Activated naive CD4-positive, alpha-beta T cell treated with anti-CD3 and anti-CD28 coated beads for 36 hours (primary cell): ENCODE measurements at places on chromosomes 5 and 9. TPM values are rescaled to one million over a fixed set of nuclear protein-coding genes. Genes with fewer than 3 reads are reported as not detected.

GRCh38 chr9:31605164-31605563 is 779.3 kb upstream of the ACO1 start:
- DNase-seq, result no peak

DNA sequence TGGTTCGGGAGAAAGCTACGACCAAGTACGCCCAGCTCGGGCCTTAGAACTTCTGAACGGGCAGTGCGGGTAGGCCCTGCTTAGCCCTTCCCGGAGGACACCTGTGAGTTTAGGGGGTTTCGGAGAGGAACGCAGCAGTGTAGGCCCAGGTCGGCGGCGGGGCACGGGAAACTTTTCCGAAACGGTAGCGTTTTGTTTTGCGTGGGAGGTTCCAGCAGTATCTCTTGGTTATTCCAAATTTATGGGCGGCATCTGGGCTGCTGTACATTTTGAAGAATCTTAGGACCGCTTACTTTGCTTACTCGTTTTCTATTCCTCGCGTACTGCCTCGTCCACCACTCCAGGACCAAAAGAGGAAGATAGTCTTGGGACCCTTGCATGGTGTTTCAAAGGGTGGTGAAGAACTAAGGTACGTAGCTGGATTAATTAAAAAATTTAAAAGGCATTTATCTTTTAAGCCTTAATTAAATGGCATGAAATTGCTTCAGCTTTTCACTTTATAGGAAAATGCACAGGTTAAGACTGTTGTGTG is 492 bp downstream of the TENT2 start:
- peak; percentile 51 for DNase-seq

- no peak for DNase-seq
These were observed 121.0 kb upstream of the NR3C1 start for GRCh38 chr5:143524338-143524945.

- DNase-seq, result peak; percentile 12
These were observed 66.6 kb downstream of the ZNF474 start for GRCh38 chr5:122195802-122196394.

Gene PTTG1
- total RNA-seq, result 254 TPM

Gene PCDHA3
- not detected for total RNA-seq

- peak; percentile 62 for DNase-seq
These were observed 181.8 kb downstream of the GLIS3 start for GRCh38 chr9:4117835-4118610.

DNA sequence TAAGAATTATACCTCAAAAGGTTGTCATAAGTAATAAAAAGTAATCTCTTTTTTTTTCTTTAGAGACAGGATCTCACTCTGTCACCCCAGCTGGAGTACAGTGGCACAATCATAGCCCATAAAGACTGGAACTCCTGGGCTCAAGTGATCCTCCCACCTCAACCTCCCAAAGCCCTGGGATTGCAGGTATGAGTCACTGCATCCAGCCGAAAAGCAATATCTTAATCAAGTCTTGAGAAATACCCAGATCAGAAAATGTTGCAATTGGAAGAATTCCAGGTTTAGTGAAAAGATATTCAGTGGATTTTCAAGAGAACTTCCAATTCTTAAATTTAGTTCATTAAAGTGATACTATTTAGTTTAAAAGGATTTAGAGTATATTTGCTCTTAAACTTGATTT is 40.9 kb upstream of the IDNK start:
- DNase-seq, result no peak

- no peak for DNase-seq
These were observed 1860.1 kb upstream of the ACO1 start for GRCh38 chr9:30524311-30524710.

- DNase-seq, result no peak
These were observed 29.4 kb upstream of the TAL2 start for GRCh38 chr9:105632807-105633206.

DNA sequence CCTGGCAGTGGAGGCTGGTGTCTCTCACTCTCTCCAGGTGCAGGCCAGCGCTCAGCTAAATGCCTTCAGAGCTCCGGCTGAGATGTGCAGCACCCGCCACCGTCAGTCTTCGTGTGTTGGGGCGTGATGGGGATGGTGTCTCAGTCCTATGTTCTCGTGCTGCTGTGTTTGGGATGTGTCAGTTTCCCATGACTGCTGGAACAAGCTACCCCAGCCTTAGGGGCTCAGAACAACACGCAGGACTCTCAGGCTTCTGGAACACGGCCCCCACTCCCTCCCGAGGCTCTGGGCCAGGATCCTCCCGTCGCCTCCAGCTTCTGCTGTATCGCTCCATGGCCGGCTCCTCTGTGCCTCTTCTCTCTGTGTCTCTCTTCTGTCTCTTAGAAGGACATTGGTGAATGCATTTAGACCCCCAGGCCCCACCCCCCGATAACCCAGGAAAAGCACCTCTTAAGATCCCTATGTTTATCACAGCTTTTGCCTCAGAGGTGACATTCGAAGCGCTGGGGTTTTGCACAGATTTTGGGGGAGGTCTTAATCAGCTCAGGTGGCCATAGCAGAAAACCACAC is 9.6 kb upstream of the CEP72 start:
- DNase-seq, result no peak

Gene CCDC187
- not detected for total RNA-seq

DNA sequence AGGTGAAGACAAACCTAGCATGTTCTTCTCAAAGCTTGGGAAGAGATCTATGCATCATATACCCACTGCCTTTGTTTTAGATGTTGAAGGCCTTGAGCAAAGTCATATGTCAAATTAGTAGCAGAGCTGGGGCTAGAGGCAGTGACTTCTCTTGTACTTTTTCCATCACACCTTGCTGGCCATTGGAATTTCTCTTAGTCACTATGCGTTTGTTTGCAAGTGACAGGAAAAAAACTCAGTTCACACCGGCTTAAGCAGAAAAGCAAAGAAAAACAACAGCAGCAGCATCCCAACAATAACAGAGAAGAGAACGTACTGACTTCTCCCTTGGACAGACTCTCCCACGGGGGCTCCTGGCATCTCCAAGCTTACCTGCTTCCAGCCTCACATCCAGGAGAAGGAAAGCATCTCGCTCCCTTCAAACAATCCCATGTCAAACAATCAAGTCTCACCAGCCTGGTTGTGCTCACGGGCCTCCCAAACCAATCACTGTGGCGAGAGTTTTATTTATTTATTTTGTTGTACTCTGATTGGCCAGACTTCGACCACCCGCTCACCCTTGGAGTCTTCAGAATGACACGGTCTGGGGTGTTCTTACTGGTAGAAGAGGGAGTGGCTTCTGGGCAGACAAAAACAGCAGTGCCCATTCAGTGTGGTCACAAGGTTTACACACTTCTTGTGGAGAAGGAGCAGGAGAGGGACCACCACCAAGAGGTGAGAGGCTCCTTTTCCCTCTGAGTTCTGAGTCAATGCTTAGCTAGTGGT is 83.8 kb upstream of the STC2 start:
- DNase-seq, result no peak

Gene SCGB3A2
- total RNA-seq, result not detected

GRCh38 chr5:67377631-67378030 is 181.0 kb upstream of the CD180 start:
- no peak for DNase-seq

Gene IFNA21
- total RNA-seq, result not detected

Gene IGFBPL1
- total RNA-seq, result 0.20 TPM

Gene BHMT2
- total RNA-seq, result not detected

DNA sequence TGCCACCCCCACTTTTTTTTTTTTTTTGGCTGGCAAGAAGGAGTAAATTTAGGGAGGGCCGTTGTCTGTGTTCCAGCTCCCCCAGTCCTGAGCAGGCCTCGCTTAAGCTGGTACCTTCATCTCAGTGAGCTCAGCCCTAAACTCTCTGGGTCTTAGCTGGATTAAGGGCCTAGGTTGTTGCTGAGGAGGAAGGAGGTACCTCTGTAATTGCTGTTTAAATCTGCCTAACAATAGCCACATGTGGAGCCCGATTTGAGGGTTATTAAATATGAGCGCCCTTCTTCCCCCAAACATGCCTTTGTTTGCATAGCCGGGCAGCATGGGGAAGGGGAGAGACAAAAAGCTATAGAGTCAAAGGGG is 179.0 kb upstream of the PITX1 start:
- DNase-seq, result no peak

- DNase-seq, result no peak
These were observed 369.9 kb upstream of the FAM174A start for GRCh38 chr5:100165309-100165708.

DNA sequence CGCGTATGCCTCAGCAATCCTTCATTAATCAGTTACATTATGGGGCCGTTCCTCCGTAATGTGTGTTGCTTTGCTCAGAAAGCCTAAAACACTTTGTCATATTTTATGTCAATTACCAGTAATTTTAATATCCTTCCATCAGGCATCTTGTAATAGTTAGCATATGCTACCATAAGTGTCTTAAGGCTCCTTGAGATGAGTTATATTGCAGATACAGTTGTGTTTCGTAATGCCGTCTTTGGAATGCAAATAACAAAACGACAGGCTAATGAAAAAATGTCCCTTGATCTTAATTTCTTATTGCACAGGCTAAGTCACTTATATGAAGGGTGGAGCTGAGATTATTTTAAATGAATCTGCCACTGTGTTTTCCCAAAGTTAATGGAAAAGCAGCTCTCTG is 50.5 kb downstream of the TBCA start:
- no peak for DNase-seq

DNA sequence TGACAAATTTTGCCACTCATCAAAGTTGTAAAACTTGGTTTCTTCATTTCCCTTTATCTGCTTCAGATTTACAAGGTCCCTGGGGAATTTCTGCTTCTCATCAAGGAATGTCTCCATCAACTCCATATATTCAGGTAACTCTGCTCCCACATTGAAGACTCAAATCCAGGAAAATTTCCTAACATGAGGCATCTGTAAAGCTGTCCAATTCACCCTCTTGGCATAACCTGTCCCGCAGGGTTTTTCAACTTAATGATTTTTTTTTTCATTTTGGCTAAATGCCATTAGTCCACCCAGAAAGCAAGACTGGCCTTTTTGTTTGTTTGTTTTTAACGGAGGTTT is 50.2 kb upstream of the SLC30A5 start:
- no peak for DNase-seq

DNA sequence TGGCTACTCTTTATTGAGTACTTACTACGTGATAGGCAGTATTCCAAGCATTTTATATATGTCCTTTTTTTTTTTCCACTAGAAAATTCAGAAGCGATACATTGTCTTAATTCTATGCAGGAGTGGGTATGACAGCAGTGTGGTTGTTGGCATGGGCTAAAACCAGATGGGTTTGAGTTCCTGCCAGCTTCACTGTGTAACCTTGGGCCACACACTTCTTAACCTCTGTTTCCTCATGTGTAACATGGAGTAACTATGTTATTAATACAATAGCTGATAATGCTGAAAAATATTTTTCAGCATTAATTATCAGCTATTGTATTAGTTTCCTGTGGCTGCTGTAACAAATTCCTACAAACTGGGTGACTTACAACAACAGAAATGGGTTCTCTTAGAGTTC is 12.0 kb downstream of the SNX18 start:
- DNase-seq, result no peak

GRCh38 chr9:118692613-118693012 is 676.6 kb downstream of the BRINP1 start:
- DNase-seq, result no peak

DNA sequence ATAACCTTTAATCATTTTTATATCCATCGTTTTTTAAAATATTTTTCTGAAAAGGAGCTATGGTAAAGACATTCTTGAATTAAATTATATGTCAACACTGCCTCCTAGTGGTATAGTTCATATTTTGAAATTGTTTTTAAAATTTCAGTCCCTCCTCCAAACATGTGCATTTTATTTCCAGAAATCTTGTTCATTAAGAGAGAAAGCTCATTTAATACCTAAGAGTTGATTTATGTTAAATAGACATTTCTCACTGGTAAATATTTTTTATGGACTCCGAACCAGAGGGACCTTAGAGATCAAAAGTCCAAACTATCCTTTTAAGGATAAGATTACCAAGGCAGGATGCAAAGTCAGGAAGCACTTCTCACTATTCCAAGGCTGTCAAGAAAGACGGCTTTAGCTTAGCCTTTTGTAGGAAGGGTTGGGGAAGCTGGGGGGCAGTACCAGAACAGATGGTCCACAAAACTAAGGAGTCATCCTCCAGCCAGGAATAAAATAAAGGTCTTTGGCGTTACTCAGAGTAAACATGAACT is 21.6 kb downstream of the BHMT start:
- DNase-seq, result no peak

Gene CARTPT
- not detected for total RNA-seq

DNA sequence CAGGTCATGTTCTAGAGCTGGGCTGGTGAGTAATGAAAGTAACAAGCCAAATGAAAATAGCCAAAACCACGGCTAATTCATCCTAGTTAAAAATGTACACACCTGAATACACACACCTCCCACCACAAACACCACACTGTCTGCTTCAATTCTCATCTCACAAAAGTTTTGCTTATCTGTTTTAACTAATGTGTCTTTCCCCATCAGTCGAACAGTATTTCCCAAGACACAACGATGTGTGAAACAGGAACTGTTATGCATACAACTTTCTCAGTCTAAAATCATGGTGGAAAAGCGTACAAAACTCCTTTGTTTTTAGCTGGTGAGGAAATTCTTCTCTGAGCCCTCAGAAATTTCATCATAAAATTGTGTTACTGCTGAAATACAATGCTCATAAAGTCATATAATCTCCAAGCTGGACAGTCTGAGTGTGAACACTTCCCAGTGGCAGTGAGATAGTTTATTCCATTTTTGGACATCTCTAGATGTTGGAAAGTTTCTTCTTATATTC is 242.4 kb downstream of the EFNA5 start:
- DNase-seq, result no peak

DNA sequence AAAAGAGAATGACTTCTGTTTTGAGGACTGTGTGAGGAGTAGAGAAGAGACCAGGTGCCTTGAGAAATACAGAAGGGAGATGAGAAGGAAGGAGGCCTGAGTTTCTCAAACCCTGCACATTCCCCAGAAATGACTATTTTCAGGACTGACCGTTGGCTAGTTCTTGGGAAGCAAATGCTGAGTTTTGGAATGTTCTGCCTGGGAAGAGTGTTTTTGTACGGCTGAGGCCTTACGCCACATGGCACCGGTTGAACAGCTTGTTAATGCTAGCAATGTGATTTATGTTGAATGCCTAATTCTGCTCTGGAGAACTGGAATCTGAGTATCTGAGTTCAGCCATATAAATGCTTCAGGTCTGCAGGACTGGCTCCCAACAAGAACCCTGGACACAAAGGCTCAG is 152.7 kb upstream of the ADAMTS16 start:
- DNase-seq, result no peak

- no peak for DNase-seq
These were observed 1231.9 kb upstream of the C9orf72 start for GRCh38 chr9:28805197-28805596.

Gene C9orf78
- total RNA-seq, result 45.7 TPM

GRCh38 chr5:15525703-15526275 is 25.8 kb downstream of the FBXL7 start:
- no peak for DNase-seq

DNA sequence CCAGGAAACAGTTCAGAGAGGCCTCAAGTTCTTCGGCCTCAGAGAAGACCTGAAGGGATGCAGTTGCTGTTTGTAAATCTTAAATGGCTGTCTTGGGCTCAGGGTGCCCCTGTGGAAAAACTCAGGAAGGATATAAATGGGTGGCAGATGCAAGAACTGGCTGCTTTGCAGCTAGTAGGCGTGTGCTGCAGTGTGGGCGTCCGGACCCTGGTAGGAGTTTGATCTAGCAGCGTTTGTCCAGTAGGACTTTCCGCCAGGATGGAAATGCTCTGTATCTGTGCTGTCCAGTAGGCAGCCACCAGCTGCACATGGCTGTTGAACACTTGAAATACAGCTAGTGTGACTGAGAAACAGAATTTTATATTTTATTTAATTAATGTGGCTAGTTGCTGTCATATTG is 7.7 kb downstream of the CDX1 start:
- no peak for DNase-seq

Gene TPPP
- 0.02 TPM for total RNA-seq
